ENCODE measurements at places on chromosomes 13 and 19.
A peak's percentile ranks its signal among the peaks of the same experiment; 100 is the strongest.

- peak; percentile 11 for DNase-seq
Observed at GRCh38 chr13:74575729-74576125, 441.5 kb upstream of the KLF12 start.

GRCh38 chr13:51243832-51244231 is 21.6 kb downstream of the FAM124A start:
- no peak for DNase-seq

DNA sequence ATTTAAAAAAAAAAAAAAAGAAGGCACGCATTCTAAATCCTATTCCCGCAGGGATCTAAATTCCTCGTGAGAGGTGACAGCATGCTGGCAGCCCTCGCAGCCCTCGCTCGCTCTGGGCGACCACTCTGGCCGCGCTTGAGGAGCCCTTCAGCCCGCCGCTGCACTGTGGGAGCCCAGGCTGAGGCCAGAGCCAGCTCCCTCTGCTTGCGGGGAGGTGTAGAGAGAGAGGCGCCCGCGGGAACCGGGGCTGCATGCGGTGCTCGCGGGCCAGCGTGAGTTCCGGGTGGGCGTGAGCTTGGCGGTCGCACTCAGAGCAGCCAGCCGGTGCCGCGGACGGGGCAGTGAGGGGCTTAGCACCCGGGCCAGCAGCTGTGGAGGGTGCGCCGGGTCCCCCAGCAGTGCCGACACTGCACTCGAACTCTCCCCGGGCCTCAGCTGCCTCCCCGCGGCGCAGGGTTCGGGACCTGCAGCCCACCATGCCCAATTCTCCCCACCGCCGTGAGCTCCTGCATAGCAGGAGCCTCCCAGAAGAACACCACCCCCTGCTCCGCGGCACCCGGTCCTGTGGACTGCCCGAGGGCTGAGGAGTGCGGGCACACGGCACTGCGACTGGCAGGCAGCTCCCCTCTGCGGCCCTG is 553.9 kb downstream of the LMO7 start:
- no peak for DNase-seq

GRCh38 chr19:6236310-6237291 is 43.2 kb downstream of the MLLT1 start:
- DNase-seq: no peak

GRCh38 chr19:2747349-2747748 is 7.5 kb upstream of the SLC39A3 start:
- no peak for DNase-seq

- DNase-seq: no peak
Observed at GRCh38 chr19:15563931-15564330, 51.1 kb upstream of the CYP4F8 start.

DNA sequence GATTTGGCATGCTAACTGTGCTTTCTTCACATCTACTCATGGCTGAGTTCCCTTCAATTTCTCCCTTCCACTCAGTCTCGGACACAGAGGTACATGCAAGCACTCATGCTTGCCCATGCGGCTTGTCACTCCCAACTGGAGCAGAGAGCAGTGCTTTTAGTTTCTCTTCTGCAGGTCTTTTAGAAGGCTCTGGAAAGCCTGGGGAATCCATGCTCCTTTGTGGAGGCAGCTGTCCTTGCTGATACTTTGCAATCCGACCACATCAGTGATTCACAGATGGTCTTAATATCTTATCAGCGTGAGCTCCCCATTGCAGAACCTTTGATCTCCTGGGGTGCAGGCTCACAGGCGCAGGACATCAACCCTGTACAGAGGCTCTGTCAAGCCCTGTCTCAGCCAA is 203.9 kb downstream of the COL4A1 start:
- DNase-seq: no peak

GRCh38 chr13:43850873-43851272 is 28.7 kb downstream of the CCDC122 start:
- no peak for DNase-seq

DNA sequence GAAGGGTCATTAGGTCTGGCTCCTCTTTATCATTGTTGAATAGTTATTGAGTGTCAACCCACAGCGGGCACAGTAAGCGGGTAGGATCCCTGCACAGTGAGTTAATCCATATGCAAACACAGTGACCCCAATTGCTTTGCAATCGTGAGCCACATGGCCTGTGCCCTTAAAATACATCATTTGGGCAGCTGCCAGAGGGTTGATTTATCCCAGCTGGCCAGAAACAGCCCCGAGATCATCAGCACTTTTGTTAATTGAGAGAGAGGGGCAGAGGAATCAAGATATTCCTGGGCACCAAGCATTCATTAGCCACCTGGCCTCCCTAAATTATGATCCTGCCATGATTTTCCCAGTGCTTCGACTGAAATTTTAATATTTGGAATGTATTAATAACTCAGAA is 9.8 kb upstream of the CNMD start:
- no peak for DNase-seq

GRCh38 chr13:45174478-45174877 is 26.4 kb downstream of the KCTD4 start:
- DNase-seq: no peak

- DNase-seq: no peak
Observed at GRCh38 chr13:87093399-87093798, 577.8 kb upstream of the SLITRK5 start.

DNA sequence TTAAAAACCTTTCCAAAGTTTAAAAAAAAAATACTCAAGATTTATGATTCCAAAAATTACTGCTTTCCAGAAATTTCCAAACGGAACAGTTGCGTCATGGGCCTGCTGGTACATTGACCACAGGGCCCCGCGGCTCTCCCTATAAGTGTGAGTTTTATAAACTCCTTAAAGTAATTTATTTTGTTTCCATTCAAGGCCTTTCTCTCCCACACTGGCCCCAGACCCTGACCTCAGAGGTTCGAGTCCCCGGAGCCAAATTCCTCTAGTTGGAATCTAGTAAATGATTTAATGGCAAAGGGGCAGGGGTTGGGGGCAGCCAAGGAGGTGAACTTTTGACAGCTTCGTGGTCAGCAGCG is 97.5 kb downstream of the INSR start:
- DNase-seq: no peak

DNA sequence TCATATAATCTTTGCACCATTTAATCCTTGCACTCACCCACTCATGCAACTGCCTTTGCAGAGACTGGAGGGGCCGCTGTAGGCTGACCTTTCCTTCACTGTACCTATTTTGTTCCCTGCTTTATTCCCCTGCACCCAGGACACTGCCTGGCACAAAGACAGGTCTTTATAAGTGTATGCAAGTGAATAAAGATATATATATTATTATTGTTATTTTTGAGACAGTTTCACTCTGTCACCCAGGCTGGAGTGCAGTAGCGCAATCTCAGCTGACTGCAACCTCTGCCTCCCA is 3.8 kb downstream of the ALOX5AP start:
- no peak for DNase-seq

DNA sequence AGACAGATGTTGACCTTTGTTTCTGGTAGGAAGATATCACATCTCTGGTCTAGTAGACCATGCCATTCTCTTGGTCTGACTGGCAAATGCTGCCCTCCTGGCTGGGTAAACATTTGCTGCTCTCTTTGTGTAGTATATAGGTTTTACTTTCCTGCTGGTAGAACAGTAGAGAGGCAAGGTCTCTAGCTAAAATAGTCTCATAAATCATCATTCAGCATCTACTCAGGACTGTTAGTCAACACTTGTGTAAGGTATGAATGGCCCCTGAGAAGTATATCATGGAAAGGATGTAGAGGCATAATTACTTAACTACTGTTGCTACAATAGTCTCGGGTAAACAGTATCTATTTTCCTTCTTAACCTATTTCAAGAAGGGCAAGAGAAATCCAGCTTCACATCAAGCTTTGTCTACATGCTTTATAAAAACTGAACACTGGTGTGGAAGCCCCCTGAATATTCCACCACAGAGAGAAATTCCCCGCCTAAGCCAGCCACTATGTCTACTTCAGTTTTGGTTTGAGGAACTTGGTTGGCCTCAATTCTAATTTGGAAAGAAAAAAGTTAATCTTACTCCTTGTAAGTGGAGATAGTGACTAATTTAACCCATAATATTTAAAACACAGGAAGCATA is 18.4 kb upstream of the MYCBP2 start:
- peak; percentile 21 for DNase-seq

- no peak for DNase-seq
Observed at GRCh38 chr13:78845656-78846365, 186.9 kb upstream of the OBI1 start.

- DNase-seq: no peak
Observed at GRCh38 chr13:26236296-26236695, 14.2 kb upstream of the RNF6 start.

DNA sequence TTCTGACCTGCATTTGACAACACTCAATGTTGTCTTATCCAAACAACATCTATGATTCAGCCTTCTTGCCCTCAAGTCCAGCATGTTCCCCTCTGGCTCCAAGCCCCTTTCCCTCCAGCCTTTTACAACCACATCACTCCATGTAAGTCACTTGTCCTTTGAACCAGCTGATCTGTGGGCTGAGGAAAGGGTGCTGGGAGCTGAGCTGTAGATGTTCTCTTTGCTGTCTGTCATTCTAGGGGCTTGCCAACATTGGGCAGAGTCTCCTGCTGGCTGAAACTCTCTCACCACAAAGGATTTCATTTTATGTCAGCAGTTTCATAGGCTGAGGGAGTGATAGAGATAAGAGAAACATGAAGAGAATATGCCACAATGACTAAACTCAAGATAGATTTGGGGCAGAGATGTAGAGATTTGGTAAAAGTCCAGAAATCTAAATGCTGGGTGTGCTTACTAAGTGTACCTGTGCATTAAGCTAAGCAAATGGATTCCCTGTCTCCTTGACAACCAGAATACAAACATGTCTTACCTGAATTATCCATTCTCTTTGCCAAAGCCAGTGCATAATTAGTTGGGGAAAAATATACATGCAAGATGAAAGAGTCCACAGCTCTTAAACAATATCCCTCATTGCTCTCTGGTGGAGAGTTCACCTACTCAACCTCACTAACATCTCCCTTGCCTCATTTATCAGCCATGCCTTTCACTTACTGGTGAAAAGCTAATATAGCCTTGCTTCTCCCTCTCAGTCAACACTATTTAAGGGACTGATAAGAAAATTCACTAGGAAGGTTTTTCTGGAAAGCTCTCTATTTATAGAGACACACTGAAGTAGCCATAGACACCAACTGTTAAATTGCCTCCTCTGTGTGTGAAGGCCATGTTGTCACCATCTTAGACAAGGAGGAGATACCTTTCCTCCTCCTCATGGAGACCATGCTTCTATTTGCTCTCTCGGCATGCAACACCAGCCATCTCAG is 175.5 kb upstream of the SERP2 start:
- DNase-seq: peak; percentile 23
